ENCODE measurements at places on chromosomes 3 and 15.

- no peak for DNase-seq
Observed at GRCh38 chr15:37872661-37873060, 61.8 kb upstream of the TMCO5A start.

DNA sequence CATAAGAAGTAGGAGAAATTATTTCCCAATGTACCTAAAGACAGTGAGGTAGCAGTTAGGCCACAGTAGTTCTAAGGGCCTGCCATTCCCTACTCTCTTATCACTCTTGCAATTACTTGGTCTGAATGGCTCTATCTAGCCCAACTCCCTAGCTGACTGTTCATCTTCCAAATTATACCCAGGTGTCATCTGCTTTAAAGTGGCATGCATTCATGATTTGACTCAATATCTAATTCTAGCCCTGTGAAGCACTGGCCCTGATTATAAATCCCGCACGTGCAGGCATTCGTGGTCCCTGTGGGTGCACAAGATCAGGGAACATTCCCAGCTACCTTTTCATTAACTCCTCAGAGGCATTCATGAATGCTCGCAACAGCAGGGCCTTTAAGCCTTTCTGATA lies 43.1 kb upstream of the ZNF774 start:
- no peak for DNase-seq

DNA sequence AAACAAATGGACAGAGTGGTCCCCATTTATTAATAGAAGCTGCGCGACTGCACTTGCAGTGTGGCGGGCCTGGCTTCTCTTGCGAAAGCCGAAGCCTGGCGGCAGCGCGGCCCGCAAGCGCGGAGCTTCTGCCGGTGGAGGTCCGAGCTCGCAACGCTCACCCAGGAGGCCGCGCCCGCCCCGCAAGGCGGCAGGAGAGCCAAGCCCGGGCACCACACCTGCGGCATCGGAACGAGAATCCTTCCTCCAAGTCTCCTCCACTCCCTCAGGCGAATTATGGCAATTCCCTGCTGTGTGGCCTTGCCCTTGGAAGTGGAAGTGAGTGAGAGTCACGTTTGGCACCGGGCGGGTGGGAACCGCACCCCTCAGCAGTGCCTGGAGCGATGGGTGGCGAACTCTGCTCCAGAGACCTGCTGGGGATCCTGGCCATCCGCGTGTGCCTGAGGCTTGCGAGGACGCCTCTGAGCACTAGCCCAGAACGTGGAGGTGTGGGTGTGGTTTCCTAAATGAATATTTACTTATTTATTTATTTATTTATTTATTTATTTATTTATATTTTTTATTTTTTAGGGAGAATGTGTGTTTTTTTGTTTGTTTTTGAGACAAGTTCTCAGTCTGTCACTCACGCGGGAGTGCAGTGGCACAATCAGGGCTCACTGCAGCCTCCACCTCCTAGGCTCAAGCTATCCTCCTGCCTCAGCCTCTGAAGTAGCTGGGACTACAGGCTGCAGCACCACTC lies 133.7 kb upstream of the UBE2E1 start:
- DNase-seq = no peak

DNA sequence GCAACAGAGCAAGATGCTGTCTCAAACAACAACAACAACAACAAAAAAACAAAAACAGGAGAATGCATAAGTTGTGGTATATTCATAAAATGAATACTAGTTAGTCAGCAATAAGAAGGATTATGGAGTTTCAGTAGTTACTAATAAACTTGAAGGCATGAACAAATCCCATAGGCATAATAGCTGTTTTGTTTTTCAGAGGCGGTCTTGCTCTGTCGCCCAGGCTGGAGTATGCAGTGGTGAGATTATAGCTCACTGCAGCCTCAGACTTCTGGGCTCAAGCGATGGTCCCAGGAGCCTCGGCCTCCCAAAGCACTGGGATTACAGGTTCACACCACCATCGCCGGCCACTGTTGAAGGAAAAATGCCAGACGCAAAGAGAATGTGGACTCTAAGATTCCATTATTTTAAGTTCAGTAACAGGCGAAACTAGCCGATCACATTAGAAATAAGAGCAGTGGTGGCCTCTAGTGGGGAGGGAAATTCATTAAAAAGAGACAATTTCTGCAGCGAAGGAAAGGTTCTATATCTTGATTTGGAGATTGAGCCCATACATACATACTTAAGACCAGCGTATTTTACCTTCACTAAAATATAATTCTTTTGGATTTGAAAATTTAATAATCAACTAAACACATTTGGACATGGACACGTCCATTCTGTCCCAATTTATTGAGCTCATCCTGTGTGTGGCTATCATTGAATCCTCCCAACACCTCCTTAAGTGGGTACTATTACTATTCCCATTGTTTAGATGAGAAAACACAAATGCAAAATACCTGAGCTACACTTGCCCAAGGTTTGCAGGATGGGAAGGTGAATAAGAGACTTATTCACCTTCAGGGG lies 27.4 kb upstream of the HDAC11 start:
- peak; percentile 60 for DNase-seq

- no peak for DNase-seq
Observed at GRCh38 chr3:114092151-114093015, 35.8 kb downstream of the QTRT2 start.

GRCh38 chr15:32867313-32867626 lies 149.5 kb downstream of the GREM1 start:
- DNase-seq = no peak

Data from activated CD4-positive, alpha-beta T cell treated with anti-CD3 and anti-CD28 coated beads, Interleukin-2, amount 50 U/mL, for 16 hours (primary cell).